ENCODE measurements at places on chromosomes 16 and 17.

- DNase-seq = peak; percentile 68
Measured at GRCh38 chr17:48671697-48672171, 45.6 kb upstream of the HOXB9 start.

DNA sequence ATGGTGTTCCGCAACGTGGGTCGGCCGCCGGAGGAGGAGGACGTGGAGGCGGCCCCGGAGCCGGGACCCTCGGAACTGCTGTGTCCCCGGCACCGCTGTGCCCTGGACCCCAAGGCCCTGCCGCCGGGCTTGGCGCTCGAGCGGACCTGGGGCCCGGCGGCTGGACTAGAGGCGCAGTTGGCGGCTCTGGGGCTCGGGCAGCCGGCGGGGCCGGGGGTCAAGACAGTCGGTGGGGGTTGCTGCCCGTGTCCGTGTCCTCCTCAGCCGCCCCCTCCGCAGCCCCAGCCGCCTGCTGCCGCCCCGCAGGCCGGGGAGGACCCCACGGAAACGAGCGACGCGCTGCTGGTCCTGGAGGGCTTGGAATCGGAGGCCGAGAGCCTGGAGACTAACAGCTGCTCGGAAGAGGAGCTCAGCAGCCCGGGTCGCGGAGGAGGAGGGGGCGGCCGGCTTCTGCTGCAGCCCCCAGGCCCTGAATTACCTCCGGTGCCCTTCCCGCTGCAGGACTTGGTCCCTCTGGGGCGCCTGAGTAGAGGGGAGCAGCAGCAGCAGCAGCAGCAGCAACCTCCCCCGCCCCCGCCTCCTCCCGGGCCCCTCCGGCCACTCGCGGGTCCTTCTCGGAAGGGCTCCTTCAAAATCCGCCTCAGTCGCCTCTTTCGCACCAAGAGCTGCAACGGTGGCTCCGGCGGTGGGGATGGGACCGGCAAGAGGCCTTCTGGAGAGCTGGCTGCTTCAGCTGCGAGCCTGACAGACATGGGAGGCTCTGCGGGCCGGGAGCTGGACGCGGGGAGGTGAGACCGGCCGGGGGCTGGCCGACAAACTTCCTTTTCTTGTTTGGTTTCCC is 821 bp downstream of the SOCS7 start:
- DNase-seq = peak; percentile 35

GRCh38 chr16:82051656-82052055 is 16.6 kb downstream of the HSD17B2 start:
- DNase-seq = no peak

- peak; percentile 55 for DNase-seq
Measured at GRCh38 chr17:17628388-17629008, 37.0 kb upstream of the PEMT start.

DNA sequence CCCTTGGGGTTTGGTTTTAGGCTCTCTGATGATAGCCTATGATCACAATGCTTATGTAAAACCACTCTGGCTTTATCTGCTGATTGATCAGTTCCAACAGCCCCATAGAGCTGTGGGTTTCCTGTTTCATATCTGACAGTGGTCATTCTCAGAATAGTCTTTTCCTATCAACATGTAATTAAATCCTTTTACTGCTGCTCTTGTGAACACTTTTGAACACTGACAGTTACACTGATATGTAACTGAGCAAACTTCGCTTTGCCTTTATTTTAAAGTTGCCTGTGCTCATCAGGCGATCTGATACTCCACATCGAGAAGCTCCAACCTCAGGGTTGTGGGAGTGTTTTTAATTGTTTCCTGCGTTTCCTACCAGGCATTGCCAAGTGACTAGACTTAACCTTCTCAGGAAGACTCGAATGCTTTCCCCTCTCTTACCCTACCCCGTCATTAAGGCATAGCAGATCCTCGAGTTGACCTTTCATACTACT is 17.3 kb upstream of the CLEC18B start:
- no peak for DNase-seq

DNA sequence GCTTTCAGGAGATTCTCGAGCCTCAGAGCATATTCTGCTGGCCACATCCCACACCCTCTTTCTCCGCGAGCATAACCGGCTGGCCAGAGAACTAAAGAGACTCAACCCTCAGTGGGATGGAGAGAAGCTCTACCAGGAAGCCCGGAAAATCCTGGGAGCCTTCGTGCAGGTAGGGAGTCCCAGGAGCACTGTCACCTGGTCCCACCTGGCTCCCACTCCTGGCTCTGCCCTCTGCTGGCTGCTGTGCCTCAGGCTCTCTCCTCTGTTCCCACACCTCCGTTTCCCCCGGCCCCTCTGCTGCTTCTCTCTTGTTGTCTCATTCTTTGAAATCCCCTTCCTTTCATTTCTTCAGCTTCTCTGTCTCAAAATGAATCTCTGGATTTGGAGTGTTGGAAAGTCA is 16.4 kb downstream of the LPO start:
- no peak for DNase-seq

GRCh38 chr16:12646490-12647274 is 157.0 kb downstream of the CPPED1 start:
- no peak for DNase-seq

DNA sequence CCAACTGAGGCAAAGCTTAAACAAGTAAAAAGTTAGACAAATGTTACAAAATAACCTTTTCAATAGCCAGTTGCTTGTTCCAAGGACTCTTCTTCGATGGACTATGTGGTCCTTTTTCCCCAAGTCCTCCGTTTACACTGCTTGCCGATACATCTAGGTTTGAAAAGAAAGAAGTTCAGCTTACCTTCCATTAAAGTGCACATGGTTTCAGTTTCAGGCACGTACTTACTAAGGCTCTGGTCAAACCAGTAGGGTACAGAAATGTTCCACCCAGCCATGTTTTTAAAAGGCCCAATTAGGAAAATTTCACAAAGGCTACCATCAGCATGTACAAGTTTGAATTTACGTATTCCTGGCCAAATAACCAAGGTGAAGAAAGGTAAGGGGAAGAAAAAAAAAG is 2.1 kb downstream of the SRSF2 start:
- DNase-seq = no peak

DNA sequence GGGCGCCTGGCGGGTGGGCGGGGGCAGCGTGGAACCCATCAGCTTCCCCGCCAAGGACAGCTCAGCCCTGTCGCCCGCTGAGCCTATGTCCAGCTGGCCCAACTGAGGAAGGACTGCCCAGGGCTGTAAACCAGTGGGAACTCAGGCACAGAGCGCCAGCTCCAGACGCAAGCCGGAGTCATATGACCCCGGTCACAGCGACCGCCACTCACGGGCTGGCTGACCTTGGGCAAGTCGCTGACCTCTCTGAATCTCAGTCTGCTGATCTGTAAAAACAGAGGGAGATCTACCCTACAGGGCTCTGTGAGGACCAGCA is 170.0 kb downstream of the C16orf78 start:
- no peak for DNase-seq

- DNase-seq = no peak
Measured at GRCh38 chr16:68592466-68593337, 52.4 kb upstream of the CDH3 start.

- no peak for DNase-seq
Measured at GRCh38 chr17:14282726-14283125, 18.2 kb upstream of the HS3ST3B1 start.

DNA sequence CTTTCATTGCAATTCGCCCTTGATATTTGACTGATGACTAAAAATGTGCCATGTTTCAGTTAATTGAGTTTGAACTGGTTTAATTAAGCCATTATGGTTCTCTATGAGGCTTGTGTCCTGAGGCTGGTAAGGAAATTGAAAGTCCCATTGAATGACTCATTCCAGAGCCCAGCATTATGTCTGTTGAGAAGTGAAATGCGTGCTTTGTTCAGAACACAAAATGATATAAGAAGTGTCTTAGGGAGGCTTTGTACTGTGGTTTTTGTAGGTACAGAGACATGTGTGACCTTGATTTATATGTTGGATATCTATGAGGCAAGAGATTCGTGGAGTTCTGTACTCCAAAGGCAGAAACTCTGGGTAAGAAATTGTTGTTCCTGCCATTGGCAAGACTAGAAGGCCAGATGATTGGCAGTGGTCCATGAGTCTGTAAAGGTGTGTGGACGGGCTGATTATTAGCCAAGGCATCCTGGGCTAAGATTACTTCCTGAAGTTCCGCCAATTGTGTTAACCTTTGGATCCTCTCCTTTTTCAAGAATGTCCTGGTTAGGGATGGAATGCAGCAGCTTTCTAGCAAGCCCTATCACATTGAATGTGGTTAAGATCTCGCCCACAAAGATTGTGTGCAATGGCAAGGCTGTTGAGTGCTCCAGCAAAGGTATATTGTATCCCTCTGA is 103.7 kb downstream of the NPIPB5 start:
- DNase-seq = no peak

- DNase-seq = no peak
Measured at GRCh38 chr16:57462978-57463362, 491 bp downstream of the POLR2C start.

DNA sequence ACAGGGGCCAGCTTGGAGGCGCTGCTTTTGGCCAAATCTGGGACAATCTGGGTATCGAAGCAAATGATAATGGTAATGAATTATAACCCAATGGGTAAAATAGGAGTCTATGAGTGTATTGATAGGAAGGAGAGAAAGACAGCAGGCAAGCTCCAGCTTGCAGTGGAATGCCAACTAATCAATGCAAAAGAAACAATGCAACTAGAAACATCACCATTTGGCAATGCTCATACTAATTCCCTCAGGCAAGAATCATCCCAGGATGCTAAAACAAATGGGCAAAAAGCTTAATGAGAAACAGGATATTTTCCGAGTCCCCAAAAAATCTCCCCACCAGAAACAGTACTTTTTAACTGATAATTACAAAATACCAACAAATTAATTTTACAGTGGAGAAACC is 64.7 kb downstream of the ADCY9 start:
- no peak for DNase-seq

GRCh38 chr17:856149-856548 is 74.0 kb downstream of the MRM3 start:
- DNase-seq = no peak

GRCh38 chr17:64223283-64223682 is 39.8 kb downstream of the TEX2 start:
- no peak for DNase-seq

- no peak for DNase-seq
Measured at GRCh38 chr16:46854846-46855245, 23.9 kb upstream of the C16orf87 start.

Data from CD4-positive, alpha-beta T cell (primary cell).